ENCODE measurements at places on chromosomes 2 and 18.
A peak's percentile ranks its signal among the peaks of the same experiment; 100 is the strongest.

- no peak for DNase-seq
Measured at GRCh38 chr2:59076079-59076619, 835.0 kb upstream of the FANCL start.

DNA sequence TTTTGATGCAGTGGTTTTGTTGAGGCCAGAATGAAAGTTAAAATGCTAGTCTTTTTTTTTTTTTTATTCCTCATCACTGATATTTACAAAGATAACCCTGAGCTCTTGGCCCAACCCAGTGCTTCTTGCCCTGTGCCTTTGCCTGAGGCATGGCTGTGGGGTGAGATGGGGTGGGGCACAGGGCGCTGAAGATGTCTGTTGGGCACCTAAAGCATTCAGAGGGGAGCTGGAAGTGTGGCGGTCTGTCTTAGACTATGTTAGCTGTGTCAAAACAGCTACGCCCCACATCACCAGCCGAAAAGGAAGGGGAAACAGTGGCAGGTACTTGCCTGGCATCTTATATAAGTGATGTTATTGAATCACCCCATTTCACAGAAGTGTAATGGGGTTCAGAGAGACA is 20.7 kb downstream of the TOGARAM2 start:
- no peak for DNase-seq

DNA sequence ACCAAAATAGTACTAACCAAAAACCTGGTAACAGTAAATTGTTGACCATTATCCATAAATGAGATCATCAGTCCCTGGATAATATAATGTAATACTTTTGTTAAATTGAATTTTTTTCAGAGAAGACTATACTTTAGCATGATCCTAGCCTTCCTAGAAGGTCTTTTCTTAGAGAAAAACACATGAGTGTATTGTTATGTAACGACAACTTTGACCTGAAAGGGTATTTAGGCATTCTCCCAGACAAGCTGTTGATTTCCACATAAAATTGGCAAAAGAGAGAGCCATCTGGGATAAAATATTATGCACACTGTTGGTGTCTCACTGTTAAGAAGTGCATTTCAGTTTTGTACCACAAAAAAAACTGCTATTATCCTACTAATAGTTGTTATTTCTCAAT is 120.0 kb upstream of the MAPRE2 start:
- DNase-seq, result no peak

- DNase-seq, result no peak
Measured at GRCh38 chr2:126736133-126736874, 80.3 kb downstream of the GYPC start.

DNA sequence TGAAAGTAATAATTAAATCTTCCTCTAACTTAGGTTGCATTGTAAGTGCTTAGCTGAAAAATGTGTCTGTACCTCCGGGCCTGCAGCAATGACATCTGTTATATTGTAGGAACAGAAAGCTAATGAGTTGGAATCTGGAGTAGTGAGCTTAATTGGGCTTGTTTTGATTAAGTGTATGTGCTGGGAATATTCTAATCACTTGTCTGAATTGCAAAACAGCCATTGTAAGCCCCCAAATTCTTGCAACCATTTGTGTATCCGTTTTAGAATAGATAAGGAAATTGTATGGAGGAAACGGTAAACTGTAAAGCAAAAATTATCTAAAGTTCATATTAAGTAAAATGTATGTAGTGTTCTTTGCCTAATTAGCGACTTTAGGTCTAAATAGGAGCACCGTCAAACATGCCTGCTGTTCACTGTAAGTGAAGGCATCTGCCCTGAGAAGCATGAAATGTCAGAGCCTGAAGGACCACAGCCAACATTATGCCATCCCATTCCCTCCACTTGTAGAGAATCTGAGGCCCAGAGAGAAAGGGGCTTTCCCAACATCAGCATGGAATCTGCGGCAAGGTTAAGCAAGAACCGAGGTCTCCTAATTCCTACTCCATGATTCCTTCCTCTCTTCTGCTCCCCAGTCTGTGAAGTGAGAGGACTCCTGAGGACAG is 466.4 kb downstream of the TDRD15 start:
- DNase-seq, result no peak

- peak; percentile 94 for DNase-seq
Measured at GRCh38 chr2:181457121-181457740, at the start of gene ITGA4. ITGA4 (plus strand) TSS chr2:181457386; CDS start chr2:181457655, 269 bp downstream.

DNA sequence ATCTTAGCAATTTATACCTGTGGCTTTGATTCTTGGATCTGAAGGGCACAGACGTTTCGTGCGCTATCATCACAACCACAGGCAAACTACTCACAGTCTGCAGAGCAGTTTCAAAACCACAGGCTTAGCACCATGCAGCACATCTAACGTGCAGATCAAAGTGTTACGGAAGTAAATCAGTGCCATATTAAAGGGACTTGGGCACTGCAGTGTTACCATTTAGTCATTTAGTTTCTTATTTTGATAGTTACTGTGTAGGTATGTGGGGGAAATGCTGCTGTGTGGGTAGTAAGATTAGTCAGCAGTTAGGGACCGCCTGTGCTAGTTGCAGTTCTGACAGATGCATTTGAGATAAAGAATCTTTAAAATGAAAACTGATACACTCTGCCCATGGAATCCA is 384.0 kb downstream of the NBAS start:
- DNase-seq, result peak; percentile 44

- no peak for DNase-seq
Measured at GRCh38 chr2:46072101-46072820, 224.9 kb upstream of the EPAS1 start.

DNA sequence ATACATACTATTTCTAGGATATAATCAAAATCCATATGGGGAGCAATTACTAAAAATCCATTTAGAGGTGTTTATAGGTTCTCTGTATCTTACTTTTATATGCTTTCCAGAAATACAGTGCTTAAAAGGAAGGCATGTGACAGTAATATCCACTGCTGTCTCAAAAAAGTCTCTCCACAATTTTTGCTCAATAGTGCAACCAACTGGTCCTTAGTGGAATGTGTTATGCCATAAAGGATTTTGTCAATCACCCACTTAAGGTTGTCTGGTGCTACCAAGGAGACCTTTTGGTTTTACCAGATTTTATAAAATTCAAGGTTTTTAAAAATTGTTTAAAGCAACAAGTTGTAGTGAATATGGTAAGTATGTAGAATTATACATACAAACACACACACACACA is 328.5 kb upstream of the DSEL start:
- DNase-seq, result no peak

- DNase-seq, result no peak
Measured at GRCh38 chr18:23922939-23923338, 91.6 kb upstream of the TTC39C start.

DNA sequence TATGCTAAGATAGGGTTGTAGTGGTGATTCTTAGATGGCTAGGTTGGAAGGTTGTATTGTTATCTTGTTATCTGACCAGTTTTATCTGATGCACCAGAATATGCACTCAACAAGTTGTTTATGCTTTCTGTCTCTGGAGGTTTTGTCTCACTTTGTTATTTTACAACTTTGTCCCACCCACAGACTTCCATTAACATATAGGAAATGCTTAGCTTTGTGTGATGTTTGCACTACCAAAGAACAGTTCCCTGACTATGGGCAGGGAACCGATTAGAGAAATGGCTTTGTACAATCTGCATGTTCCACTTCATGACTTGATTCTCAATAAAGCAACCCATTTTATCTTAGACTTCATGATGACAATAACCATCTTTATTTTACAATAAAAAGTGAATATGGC is 160.6 kb upstream of the CDH20 start:
- no peak for DNase-seq

DNA sequence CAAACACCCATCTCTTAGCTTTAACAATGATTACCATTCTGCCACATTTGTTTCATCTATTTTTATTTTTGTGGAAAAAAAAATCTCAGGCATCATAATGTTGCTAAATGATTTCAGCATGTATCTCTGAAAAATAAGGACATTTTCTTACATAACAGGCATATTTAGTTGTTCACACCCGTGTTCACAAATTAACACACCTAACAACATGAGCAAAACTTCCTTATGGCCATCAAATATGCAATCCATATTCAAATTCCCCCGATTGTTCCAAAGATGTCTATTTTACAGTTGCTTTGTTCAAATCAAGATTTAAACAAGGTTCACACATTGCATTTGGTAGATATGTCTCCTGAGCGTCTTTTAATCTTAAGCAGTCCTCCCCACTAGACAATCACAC is 29.2 kb downstream of the TMEM177 start:
- DNase-seq, result no peak

DNA sequence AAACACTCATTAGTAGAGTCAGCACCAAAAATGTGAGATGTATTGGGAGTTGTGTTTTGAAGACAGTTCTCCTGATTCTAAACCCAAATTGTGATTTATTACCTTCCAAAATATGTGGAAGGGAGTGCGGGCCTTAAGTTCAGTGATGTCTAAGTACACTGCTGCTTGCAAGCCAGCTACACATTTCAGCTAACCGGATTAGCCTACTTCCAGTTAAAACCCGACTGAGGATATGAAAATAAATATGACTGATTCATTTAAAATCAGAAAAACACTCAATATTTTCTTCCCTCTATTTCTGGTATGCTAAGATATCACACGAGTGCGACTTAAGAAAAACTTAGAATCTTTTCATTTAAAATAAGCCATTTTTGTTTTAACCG is 907 bp downstream of the FHL2 start:
- DNase-seq, result no peak

GRCh38 chr2:165114346-165114939 is 89.4 kb downstream of the SCN3A start:
- no peak for DNase-seq

DNA sequence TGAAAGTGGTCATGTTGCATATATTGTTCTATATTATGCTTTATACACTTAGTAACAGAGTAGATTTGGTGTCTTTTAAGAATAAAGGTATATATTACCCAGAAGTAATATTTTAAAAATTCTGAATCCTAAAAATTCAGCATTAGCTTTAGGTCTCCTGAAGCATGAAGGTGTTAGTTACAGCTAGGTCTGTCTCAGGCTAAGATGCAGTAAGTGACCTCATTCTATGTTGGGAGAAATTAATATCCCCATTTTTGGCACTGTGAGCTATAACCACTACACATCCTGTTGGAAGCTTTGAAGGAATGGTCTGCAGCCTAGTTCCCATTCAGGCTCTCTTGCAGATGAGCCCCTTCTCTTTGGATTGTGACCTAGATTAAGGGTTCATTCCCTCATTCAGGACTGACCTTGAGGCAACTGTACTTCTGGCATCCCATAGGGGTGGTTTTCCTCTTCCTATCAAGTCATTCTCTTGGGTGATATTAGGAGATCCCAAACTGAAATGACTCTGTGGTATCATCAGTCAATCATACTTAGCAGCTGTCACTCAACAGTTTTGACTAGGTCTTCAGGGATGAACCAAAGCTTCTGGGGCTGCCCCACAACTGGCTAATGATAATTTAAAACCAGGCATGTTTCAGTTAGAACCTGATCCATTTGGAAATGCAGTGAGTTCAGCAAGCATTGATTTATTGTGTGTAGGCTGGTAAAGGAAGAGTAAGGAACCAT is 117.7 kb downstream of the GPD2 start:
- DNase-seq, result no peak

GRCh38 chr2:108074150-108074549 is 87.8 kb downstream of the SLC5A7 start:
- DNase-seq, result no peak

DNA sequence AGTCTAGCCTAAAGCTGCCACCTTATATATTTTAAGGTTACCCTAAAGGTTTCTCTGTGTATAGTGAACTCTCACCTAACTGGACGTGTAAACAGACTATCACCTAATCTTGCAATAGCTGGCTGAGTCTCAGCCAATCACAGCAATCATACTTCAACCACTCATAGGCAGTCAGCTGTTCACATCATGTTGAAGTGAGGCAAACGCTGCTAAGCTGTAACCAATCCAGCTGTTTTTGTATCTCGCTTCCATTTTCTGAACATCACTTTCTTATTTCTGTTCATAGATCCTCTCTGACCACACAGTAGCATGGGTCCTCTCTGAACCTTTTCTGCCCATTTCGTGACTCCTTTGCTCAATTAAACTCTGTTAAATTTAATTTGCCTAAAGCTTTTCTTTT is 468.2 kb upstream of the POU3F3 start:
- no peak for DNase-seq

- DNase-seq, result no peak
Measured at GRCh38 chr2:60507211-60507965, 46.1 kb downstream of the BCL11A start.

DNA sequence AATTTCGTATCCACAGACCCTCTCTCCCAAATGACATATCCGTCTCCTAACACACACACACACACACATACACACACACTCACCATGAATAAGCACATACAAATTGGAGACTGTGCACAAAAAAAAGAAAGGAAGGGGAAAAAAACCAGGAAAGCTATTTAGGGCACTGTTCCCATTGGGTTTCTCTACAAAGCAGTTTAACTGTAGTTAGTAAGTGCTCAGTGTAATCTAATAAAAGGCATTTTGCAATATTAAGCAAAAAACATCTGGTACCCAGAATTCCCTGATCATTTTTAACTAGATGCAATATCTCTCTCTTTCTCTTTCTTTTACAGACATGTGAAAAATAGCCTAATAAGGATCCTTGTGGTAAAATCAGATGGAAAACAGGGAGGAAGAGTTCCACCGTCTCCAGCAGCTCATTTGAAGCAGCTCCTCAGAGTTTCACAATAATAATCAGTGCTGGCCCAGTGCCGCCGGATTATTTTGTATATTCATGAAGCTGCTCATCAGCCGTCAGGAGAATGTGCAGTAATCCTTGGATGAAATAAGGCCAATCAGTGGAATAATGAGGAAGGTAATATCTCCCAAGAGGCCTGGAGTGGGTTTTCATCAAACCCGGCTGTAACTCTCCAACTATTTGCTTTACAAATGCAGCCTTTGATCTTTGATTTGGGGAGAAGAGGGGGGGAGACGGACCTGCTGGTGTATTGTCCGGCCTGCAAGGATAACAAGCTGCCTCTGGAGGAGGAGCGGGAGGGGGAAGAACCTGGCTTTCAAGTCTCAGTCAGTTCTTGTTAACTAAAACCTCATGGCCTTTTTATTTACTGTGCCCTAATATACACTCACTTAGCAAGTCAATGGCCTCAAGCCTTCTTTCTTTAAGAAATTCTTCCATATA is 227.6 kb upstream of the SMIM21 start:
- DNase-seq, result no peak

- no peak for DNase-seq
Measured at GRCh38 chr2:46160326-46160725, 136.9 kb upstream of the EPAS1 start.

- DNase-seq, result no peak
Measured at GRCh38 chr2:224983712-224984554, 58.3 kb downstream of the DOCK10 start.

GRCh38 chr18:44885507-44885906 is 204.8 kb downstream of the SETBP1 start:
- DNase-seq, result no peak

DNA sequence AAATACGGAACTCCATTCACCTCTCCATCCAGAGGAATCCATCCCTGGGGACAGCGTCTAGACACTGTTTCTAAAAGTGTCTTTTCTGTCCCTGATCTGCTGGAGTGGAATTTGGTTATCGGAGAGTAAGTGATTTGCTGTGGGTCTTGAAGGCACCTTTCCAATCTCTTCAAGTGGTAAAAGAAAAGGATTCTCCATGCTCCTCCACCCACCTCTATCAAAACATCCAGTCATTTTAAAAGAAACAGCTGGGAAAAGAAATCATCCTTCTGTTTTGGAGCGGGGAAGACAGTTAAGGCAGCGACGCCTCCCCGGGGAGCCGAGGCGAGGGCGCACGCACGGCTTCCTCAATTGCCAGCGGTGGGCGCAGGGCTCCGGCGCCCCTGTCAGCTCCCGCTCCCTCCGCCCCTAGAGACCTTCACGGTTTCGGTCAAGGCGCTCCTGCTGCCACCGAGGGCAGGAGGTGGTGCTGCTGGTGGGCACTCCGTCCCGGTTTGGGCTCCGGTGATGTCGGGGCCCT is 547 bp downstream of the SLC35F5 start:
- DNase-seq, result peak; percentile 47

GRCh38 chr2:237939251-237939650 is 27.6 kb upstream of the UBE2F start:
- DNase-seq, result no peak

All from CD8-positive, alpha-beta T cell (primary cell).